ENCODE measurements at places on chromosomes 5 and 9.

DNA sequence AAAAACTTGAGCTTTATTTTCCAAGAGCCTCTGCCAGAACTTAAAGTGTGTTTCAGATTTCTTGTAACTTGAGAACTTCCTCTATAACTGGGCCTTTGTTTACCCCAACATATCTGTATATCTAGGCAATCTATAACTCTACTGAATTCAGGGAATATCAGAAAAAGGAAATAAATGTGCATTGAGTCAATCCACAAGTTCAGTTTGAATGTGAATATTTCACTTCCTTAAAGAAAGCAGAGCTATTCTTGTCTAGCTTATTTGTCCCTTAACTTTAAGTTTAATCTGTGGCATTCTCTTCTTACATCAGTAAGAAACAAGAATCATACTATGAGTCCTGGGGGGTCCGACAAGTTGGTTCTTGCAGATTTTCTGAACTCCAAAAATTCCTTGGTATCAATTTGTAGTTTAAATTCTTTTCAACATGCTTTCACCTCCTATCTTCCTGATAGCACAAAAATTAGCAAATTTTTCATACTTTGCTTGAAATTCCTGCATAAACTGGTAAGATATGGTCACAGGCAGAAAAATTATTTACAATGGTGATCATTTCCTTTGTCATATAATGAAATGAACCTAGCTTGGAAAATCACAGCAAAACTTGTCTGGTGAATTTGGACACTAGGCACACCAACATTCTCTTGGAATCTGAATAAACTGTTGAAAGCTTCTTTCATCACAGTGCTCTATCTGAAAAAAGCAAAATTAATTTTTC is 19.8 kb upstream of the ITGA1 start:
- no peak for DNase-seq

- no peak for DNase-seq
These were observed 10.0 kb downstream of the FAM13B start for GRCh38 chr5:138022912-138023311.

- DNase-seq = no peak
These were observed 123.5 kb upstream of the LMX1B start for GRCh38 chr9:126490214-126490631.

DNA sequence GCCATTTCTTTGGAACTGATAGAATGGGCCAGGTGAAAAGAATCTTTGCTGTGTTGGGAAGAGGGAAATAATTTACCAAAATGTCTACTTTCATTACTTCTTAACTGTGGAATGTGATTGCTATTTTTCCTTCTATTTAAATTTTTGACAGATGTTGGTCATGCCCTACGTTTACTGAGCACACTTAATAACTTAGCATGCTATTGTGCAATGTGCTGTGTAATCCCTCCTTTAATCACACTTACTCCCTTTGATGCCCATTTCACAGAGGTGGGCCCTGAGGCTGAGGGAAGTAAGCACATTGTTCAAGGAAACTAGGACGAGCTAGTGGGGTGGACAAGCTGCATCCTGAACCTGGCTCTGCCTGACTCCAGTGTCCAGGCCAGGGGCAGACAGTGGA is 47.8 kb upstream of the INSYN2B start:
- no peak for DNase-seq

GRCh38 chr5:10145923-10146401 is 103.7 kb downstream of the ATPSCKMT start:
- DNase-seq = no peak

GRCh38 chr5:76522103-76522935 is 100.9 kb downstream of the F2RL2 start:
- no peak for DNase-seq

GRCh38 chr9:35357116-35357515 is 132.8 kb upstream of the RUSC2 start:
- no peak for DNase-seq

- DNase-seq = no peak
These were observed 55.2 kb downstream of the C9orf85 start for GRCh38 chr9:71966601-71967000.

Data from effector memory CD4-positive, alpha-beta T cell (primary cell).